MCF 10A (cell line): ENCODE measurements at places on chromosomes 5 and 9.

DNA sequence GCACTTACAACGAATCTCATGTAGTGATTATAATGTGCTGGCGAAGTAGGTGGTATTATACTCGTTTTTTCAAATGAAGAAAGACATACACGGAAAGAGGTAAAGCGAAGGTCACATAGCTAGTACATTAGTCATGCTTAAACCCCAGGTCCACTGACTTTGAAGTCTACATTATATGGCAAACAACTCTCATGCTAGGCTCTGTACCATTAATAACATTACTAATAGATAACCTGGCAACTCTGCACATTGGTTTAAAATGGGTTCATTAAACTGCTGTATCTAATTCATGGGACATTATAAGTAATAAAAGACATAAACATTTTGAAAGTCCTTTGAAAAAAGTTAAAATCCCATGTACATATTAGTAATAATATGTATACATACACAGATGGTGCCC is 21.2 kb downstream of the FYB1 start:
- peak; percentile 60 for DNase-seq

- DNase-seq = peak; percentile 42
These were observed 149.5 kb downstream of the BAAT start for GRCh38 chr9:101235105-101235866.

- peak; percentile 61 for DNase-seq
These were observed 74.0 kb downstream of the GNAQ start for GRCh38 chr9:77957652-77958051.

DNA sequence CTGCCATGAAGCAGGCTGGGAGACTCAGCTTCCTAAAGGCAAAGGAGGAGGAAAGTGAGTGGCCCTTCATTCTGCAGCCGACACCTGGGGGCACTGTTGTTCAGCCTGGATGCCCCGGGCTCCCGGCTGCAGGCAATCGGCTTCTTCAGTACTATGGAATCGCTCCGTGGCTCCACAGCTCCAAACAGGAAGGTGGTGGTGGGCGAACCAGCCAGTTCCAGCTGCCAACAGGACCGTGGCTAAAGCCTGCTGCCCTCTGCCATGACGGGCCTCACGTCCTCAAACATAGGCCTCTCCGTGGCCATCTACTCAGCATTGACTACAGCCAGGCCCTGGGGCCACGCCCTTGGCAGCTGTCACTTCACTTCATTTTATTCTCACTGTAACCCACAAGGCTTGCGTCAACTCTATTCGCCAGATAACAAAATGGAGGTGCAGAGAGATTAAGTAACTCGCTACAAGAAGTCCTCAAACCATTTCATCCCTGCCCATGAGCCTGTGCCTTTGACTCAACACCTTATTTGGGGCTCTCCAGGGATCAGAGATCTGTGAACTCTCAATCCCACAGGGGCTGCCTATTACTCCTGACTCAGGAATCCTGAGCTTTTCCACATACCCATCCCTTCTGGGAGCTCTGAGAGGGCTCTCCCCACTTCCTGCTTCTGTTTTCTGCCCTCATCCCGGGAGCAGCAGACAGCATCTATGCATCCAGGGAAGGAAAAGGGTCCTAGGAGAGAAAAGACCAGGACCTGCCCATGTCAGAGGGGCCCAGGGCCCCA is 38.0 kb downstream of the PAX5 start:
- DNase-seq = peak; percentile 71

GRCh38 chr5:131239686-131240085 is 24.2 kb upstream of the CDC42SE2 start:
- DNase-seq = no peak

- peak; percentile 38 for DNase-seq
These were observed 45.4 kb downstream of the HABP4 start for GRCh38 chr9:96495341-96495740.

- no peak for DNase-seq
These were observed 301.8 kb upstream of the PRR16 start for GRCh38 chr5:120162321-120162720.
